ENCODE measurements at places on chromosomes 12 and 14. TPM values are rescaled to one million over a fixed set of nuclear protein-coding genes. Genes with fewer than 3 reads are reported as not detected.

- DNase-seq = no peak
These were observed 1822.4 kb upstream of the SEL1L start for GRCh38 chr14:83356080-83356479.

GRCh38 chr12:126397071-126397581, 1331.9 kb downstream of the AACS start:
- no peak for DNase-seq

DNA sequence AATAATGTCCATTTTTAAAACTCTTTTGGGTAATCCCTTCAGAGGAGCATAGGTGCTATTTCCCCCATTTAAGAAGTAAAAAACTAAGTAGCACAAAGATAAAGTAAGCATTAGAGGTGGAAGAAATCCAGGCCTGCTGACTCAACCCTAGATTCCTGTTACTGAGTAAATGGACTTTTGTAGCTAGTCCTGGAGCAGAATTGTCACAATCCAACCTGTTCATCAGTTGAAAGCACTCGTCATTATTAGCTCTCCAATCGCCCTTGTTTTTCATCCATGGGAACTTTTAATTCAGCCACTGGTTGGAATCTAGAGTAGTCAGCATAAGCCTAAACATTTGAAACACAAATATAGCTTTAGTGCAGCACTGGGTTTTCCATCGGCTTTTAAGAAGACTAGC, 139.5 kb upstream of the AMIGO2 start:
- DNase-seq = no peak

DNA sequence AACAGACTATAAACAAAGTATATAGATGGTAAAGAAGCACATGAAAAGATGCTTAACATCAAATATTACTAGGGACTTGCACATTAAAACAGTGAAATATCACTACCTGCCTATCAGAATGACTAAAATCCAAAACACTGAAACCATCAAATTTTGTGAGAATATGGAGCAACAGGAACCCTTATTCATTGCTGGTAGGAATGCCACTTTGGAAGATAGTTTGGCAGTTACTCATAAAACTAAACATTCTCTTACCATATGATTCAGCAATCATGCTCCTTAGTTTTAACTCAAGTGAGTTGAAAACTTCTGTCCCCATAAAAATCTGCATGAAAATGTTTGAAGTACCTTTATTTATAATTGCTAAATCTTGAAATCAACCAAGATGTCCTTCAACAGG, 297.6 kb downstream of the DAD1 start:
- DNase-seq = no peak

DNA sequence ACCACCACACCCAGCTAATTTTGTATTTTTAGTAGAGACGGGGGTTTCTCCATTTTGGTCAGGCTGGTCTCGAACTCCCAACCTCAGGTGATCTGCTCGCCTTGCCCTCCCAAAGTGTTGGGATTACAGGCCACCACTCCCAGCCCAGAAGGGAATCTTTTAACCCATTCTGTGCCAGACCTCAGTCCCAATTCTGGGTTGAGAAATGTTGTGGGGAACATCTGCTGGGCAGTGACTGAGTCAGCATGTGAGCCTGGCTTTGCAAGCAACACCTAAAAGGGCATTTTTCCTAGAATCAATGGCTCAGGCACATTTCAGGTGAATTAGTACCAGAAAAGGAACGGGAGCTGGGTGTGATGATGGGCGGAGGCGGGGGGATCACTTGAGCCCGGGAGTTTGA, 7.6 kb upstream of the SPATS2 start:
- DNase-seq = no peak

GRCh38 chr12:68374307-68374982, 42.3 kb upstream of the MDM1 start:
- DNase-seq = peak; percentile 10

DNA sequence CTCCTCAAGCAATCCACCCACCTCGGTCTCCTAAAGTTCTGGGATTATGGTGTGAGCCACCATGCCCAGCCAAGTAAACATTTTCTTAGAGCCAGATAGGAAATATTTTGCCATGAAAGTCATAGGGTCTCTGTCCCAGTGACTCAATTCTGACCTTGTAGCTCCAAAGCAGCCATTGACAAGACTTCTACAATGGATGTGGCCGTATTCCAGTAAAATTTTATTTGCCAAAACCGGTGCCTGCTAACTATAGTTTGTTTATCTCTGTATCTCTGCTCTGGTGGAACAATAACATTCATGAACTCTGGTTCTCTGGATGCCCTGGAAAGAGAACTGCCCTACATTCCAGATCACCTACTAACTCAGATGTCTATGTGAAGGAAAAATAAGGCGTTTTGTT, 54.6 kb upstream of the USP44 start:
- DNase-seq = peak; percentile 10

GRCh38 chr14:61152851-61153364, 128.2 kb downstream of the TMEM30B start:
- DNase-seq = peak; percentile 55

- DNase-seq = no peak
These were observed 109.3 kb downstream of the NAV3 start for GRCh38 chr12:77940011-77940423.

DNA sequence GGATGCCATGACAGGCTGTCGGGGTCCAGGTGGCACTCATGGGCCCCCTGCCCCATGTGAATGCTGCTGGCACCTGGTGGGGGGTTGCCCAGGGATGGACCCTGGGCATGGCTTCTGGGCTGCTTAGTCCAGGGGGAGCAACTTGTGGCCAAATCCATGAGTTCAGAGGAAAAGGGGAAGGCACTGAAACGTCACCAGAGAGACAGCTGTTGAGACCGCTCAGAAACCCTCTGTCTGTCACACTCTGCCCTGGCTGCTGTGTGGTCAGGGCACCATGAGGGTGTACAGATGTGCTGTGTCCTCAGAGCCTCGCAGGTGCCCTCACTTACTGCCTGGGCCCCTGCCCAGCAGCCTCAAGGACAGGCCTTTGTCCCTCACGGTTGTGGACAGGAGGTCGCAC, 9.4 kb downstream of the CLBA1 start:
- DNase-seq = no peak

- DNase-seq = no peak
These were observed 47.2 kb upstream of the TMEM233 start for GRCh38 chr12:119546340-119546739.

GRCh38 chr12:46183112-46183511, 85.7 kb downstream of the SLC38A1 start:
- DNase-seq = no peak

GRCh38 chr12:1044199-1044598, 53.2 kb downstream of the ERC1 start:
- no peak for DNase-seq

DNA sequence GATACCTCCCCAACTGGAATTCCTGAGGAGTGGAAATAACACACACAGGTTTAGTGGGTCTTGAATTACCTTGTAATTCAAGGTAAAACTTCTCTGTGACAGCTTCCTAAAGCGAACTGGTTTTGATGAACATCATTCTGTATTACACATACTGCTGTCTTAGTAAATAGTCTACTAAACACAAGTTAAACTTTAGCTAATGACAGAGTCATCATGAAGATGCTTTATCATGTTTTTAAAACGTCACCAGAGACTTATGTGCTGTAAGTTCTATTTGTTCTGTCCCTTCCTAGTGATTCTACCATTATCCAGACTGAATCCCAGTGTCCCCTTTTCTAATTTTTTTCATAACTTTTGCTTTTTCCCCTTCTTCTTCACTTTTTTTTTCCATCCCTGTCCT, 11.6 kb upstream of the GXYLT1 start:
- no peak for DNase-seq

- no peak for DNase-seq
These were observed 40.5 kb downstream of the RASSF3 start for GRCh38 chr12:64650762-64651161.

The PLD4 gene
- 0.50 TPM for total RNA-seq

The TAS2R46 gene
- total RNA-seq = not detected

The SSTR1 gene
- total RNA-seq = 0.33 TPM

The KRT85 gene
- not detected for total RNA-seq

The DAO gene
- total RNA-seq = not detected

The DNAAF2 gene
- total RNA-seq = 8.5 TPM

The TAMALIN gene
- 18.8 TPM for total RNA-seq

The MNAT1 gene
- total RNA-seq = 34.9 TPM

The LGR5 gene
- total RNA-seq = not detected

The CLEC2A gene
- total RNA-seq = not detected
